IPS DF 19.7 (cell line): ENCODE measurements at places on chromosomes 12 and 14.

GRCh38 chr14:27049701-27050100 lies 451.9 kb upstream of the NOVA1 start:
- DNase-seq, result no peak

DNA sequence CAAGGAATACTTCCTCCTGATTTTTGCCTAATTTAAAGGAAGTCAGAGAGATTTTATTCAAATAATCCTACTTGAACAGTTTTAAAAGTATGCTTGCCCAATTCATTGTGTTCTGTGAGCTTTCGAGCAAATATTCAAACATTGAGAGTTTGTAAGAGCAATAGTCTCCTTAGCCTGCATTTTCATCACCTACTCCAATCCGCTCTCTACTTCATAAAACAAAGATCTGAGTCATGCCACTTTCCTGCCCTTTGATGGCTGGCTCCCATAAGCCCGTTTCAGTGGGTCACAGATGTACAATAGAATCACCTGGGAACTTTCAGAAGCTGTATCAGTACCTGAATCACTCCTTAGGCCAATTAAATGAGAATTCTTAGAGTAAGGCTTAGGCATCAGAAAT lies 319.2 kb downstream of the PDZRN4 start:
- no peak for DNase-seq

- no peak for DNase-seq
Observed at GRCh38 chr12:119005913-119006312, 24.6 kb downstream of the SRRM4 start.

GRCh38 chr14:92308716-92309115 lies 14.2 kb upstream of the SLC24A4 start:
- DNase-seq, result no peak

- DNase-seq, result no peak
Observed at GRCh38 chr14:104935026-104935650, 10.5 kb downstream of the PLD4 start.

DNA sequence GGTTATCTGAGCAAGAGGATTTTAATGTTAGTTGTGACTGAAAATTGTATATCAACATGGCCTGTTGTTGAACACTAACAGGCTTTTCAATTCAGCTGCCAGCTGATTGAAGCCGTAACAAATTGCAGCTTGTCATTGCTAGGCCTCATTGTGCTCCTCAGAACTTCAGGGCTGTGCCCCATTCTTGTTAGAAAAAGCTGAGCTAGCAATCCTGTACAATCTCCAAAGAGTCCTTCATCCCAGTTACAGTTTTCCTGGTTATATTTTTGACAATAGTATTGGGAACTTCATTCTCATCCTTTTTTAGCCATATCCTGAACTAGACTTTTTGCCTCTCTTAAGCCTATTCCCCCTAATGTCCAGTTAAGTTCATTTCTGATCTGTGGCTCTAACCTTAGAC lies 564.1 kb upstream of the ATXN7L3B start:
- DNase-seq, result no peak

DNA sequence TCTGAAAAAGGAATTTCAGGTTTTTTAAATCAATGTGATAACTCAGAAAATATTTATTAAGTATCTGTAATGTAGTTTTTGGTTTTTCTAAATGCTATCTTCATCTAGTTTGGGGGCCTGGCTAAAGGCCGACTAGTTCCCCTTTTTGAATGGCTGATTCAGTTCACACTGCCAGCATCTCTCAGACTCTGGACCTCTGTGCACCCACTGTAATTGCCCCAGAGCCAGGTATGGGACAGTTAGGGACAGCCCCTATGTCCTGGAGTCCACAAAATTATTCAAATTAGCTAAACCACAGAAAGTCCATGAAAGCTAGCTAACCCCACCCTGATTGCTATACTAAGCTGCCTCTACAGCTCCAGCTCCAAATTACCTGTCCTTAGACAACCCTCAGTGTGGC lies 49.1 kb upstream of the RGS6 start:
- DNase-seq, result no peak

GRCh38 chr14:38409071-38409705 lies 153.3 kb upstream of the CLEC14A start:
- DNase-seq, result no peak

GRCh38 chr12:27996761-27997160 lies 24.2 kb upstream of the PTHLH start:
- DNase-seq, result no peak

- no peak for DNase-seq
Observed at GRCh38 chr12:110109037-110109836, 14.9 kb upstream of the IFT81 start.

DNA sequence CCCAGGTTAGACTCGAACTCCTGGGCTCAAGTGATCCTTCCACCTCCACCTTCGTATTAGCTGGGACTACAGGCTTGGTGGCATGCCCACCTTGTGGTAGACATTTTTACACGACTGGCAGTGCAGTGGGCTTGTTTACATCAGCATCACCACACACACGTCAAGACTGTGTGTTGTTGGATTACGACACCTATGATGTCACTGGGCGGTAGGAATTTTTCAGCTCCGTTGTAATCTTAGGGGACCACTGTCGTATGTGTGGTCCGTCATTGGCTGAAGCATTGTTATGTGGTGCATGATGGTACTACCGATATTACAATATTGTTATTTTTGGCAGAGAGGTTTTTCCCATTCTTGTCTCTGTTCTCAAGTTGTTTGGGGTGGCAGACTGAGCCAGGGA lies 50.7 kb downstream of the TSPAN9 start:
- no peak for DNase-seq

DNA sequence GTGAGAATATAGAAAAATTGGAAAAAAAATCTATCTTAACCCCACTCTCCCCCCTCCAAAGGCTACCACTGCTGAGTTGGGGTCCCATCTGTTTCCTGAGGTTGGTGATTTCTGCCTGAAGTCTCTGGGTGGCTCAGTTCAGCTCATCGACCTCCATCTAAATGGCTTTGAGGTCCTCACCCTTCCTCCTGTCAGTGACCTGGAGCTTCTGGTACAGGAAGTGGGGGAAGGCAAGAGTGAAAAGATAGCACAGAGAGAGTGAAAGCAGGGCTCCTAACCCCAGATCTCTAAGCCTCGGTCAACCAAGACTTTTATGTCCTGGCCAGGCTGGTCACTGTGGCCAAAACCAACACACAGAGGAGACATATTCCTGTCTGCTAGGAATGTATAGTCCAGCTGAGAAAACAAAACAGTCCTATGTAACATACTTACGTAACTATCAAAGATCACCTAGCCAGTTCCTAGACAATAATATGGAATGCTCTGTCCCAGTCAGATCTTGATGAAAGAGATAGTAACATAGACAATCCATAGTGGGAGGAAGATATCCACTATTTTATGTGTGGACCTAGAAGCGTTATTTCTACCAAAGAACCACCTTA lies 12.3 kb upstream of the KRT73 start:
- no peak for DNase-seq

- DNase-seq, result no peak
Observed at GRCh38 chr12:24363177-24363754, 413.8 kb upstream of the SOX5 start.

DNA sequence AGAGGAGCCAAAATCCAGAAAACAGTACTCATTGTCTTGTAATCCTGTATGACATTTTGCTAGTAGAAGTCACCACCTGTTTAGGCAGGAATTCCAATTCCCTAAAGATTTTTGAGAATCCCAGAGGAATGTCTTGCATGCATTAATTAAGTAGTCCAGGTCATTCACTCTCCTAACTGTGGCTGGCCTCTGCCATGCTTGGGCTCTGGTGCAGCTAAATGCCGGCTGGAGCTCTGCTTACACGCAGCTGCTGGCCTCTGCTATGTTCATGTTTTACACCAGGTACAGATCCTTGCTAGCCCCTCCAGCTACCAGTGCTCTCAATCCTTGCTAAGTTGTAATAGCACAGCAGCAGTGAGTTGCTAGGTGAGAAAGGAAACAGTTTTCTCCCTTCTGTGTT lies 16.3 kb upstream of the HIF1A start:
- peak; percentile 64 for DNase-seq

DNA sequence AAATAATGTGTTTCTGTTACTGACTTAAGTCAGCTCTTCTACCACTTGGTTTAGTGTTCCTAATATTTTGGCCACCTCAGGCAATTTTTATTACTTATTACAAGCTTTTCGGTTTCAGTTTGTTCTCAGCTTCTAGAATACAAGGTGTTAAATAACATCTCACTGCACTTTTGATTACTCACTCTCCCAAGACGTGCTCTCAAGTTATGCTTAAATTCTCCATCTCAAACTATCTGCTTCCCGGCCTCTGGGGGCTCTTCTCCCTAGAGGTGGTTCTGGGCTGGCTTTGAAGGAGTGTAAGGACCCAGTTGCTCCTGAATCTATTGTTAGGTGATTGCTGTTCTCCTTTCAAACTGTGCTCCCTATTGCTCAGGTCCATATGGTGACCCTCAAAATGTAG lies 193.9 kb upstream of the DDHD1 start:
- DNase-seq, result no peak

DNA sequence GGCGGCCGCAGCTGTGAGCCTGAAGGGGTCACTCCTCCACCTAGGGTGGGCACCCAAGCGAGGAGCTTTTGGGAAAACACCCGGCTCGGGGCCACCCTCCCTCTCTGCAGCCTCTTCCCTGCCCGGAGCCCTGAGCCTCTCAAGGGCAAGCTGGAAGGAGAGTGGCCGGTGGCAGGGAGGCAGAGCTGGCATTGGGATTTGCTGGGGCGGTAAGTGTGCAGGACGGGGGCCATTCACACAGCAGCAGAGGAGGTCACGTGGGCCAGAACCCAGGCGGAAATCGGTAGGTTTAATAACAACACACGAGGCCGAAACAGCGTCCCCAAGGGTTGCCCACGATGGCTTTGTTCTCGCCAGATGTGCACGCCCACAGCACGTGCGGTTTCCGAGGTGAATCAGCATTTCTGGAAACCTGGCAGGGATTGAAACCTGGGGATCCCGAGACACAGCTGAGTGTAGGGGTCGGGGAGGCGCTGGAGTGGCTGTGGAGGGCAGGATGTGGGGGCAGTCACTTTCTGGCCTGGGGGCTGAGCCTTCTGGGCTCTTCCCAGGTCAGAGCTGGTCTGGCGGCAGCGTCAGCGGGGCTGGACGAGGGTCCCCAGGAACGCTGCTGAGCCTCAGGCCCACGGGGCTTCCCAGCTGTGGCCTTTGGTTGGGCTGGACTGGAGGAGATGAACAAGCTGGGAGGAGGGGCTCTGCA lies 23.5 kb downstream of the NOC4L start:
- no peak for DNase-seq

- no peak for DNase-seq
Observed at GRCh38 chr14:74333909-74334308, 14.4 kb upstream of the VRTN start.

DNA sequence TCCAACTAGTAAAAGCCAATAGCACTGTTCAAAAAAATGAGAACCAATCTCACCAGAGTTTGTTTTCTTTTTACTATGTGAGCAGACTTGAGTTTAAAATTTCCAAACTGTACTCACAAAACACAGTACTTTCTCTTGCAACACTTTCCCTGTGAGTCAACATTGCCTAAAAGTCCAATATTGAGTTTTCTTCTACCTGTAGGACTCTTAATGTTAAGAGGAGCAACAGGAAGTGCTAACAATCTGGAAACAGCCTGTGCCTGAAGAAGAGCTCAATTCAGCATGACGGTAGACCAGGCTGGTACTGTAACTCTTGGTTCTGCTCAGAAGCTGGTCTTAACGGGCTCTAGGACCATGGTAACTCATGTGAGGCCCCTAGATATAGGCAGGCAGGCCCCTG lies 144.3 kb downstream of the MED13L start:
- no peak for DNase-seq

GRCh38 chr12:27340971-27341370 lies 8.3 kb downstream of the BMAL2 start:
- no peak for DNase-seq

DNA sequence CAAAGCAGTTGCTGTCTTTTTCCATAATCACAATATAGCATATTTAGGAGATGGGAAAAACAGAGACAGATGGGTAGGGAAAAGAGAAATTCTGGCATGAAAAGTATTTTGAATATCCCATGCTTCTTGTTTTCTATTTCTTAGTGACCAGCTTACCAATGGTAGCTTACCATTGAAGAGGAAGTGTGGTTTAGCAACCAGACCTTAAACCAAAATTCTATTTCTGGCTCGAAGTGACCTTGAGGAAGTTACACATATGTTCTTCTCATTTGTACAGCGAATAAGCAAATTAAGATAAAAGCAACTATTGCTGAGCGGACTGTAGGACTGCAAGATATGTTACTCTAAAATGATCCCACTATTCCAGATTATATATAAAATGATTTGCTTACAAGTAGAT lies 82.9 kb downstream of the FGD4 start:
- no peak for DNase-seq

DNA sequence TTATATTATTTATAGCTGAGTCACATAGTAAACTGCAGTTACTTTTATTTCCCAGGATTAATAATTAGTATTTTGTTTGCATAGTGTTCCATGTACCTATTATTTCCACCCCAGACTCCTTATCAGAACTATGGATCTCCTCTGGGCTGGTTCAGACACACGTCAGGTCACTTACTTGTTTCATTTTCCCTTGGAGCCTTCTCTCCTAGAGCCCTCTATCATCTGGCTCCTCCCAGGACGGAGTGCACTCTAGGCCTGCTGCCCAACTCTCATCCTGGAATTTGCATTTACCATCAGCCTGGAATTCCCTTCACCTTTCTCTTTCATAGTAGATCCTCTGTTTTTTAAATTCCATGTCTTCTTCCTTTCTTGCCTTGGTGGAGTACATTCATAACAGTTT lies 28.5 kb upstream of the GALNT16 start:
- no peak for DNase-seq

DNA sequence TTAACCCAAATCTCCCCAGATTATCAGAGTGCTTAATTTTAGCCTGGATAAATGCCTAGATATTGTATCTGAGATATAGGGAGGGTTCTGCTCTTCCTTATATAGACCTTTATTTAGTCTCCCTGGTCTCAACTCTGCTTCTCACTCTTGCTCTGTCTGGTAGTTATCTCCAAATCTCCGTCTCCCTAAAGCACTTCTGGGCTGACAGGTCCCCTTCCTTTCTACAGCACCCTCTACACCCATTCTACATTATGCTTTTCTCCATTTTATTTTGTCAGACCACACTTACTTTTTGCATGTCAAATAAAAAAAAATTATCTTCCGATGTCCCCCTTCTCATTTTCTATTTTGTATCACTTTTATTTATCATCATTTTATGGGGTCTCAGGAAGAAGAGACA lies 2.0 kb upstream of the ERC1 start:
- no peak for DNase-seq

- DNase-seq, result no peak
Observed at GRCh38 chr12:106113824-106114446, 24.8 kb downstream of the NUAK1 start.

DNA sequence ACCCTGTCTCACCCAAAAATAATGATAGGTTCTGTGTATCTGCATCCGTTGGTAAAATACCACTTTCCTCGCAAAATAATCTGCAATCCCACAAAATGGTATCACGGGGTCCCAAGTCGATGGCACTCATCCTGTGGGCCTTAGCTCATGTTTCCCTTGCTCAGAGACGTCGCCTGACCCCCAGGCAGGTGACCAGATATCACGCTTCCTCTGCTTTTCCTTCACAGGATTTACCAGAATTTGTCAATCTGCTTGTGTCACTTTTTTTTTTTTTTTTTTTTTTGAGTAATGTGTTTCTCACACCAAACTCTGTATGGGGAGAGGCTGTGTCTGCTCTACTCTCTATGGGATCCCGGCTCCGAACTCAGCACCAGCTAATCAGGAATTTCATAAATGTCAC lies 162.7 kb downstream of the PRKCH start:
- no peak for DNase-seq
